ENCODE measurements at places on chromosomes 5 and 9.

- no peak for DNase-seq
Measured at GRCh38 chr5:34712565-34712964, 56.4 kb downstream of the RAI14 start.

DNA sequence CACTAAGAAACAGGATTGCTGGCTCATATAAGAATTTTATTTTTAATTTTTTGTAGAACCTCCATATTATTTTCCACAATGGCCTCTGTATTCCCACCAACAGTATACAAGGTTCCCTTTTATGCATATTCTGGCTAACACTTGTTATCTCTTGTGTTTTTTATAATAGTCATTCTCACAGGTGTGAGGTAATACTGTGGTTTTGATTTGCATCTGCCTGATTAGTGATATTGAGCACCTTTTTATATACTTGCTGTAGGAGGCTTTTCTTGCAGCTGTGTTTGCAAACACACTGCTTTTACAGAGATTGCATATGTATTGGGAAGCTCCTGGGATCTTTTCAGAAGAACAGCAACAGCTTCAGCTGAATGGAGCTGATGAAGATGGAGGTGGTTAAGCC, 164.8 kb downstream of the DEPDC1B start:
- no peak for DNase-seq

- no peak for DNase-seq
Measured at GRCh38 chr5:135973323-135974020, 18.7 kb upstream of the LECT2 start.

DNA sequence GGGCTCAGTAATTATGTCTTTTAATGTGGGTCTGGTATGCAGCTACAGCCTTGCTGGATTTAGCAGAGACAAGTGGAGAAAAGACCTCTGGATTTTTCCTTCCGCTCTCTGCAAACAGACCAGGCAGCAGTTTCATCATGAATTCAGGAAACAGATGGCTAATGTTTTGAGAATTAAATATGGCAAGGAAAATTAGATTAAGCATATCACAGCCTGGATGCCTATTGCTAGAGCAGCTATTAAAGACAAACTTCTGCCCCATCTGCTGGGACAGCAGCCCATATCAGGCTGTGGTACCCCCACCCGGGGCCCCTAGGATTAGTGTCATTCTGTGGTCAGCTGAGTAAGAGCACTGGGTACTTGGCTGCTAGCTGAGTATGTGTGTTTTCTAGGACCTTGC, 6.2 kb downstream of the SKP2 start:
- peak; percentile 83 for DNase-seq

Measured in NCI-H1694 (cell line).